T-helper 17 cell (primary cell): ENCODE measurements at places on chromosomes 6 and 20.
A peak's percentile ranks its signal among the peaks of the same experiment; 100 is the strongest.

DNA sequence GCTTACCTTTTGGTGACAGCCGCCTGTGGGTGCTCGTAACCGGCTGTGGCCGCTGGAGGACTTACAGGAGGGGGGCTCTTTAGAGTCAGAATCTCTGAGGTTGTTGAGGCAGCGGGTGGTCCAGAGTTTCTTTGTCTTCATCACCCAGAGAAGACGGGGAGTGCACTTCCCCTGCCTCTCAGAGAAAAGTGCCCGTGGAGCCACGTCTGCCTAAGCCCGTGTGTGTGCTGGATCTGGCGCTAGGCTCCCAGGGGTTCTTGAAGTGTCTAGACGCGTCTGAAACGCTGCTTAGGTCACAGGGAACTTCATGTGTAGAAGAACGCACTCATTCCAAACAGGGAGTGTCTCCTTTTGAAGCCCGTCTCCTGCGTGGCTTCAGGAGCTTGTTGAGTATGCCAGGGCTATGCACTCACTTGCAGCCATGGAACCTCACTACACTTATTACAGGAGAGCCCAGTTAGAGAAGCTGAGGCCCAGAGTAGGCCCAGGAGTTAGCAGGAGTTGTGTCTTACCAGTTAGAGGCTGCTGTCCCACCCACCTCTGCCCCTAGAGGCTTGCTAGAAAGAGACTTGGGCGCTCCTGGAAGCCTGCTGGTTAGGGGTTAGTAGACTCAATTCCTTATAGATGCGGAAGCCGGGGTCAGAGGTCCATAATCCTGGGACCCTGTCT, 1.3 kb downstream of the LSM14B start:
- H3K4me3 ChIP-seq, result peak overlapping the region; percentile 87
- DNase-seq, result no peak
- H3K27me3 ChIP-seq, result no peaks in the 10 kb centered on the region
- H3K4me1 ChIP-seq, result peaks cover 42% of the 10 kb centered on the region

- H3K36me3 ChIP-seq, result no peaks in the 10 kb centered on the region
- peaks cover 66% of the 10 kb centered on the region for H3K27me3 ChIP-seq
- H3K4me1 ChIP-seq, result peaks cover 3% of the 10 kb centered on the region
- H3K27ac ChIP-seq, result no peak overlapping the region
- H3K4me3 ChIP-seq, result no peak overlapping the region
Observed at GRCh38 chr20:23249541-23249940, 101.0 kb upstream of the NXT1 start.

GRCh38 chr6:44003345-44004061, 123.7 kb downstream of the MRPL14 start:
- H3K27ac ChIP-seq, result no peak overlapping the region
- no peaks in the 10 kb centered on the region for H3K36me3 ChIP-seq
- peaks cover 8% of the 10 kb centered on the region for H3K4me1 ChIP-seq
- H3K4me3 ChIP-seq, result no peak overlapping the region
- DNase-seq, result no peak
- H3K27me3 ChIP-seq, result peaks cover 60% of the 10 kb centered on the region

GRCh38 chr20:18837718-18838117, 24.1 kb downstream of the SCP2D1 start:
- peaks cover 25% of the 10 kb centered on the region for H3K27me3 ChIP-seq
- no peaks in the 10 kb centered on the region for H3K4me1 ChIP-seq
- no peaks in the 10 kb centered on the region for H3K36me3 ChIP-seq
- H3K27ac ChIP-seq, result no peak overlapping the region

GRCh38 chr6:28137505-28137981, 4.1 kb upstream of the ZKSCAN8 start:
- H3K27ac ChIP-seq, result peak overlapping the region; percentile 100
- peak; percentile 9 for DNase-seq
- no peaks in the 10 kb centered on the region for H3K27me3 ChIP-seq
- peaks cover 6% of the 10 kb centered on the region for H3K36me3 ChIP-seq
- peak overlapping the region; percentile 96 for H3K4me3 ChIP-seq
- peaks cover 59% of the 10 kb centered on the region for H3K4me1 ChIP-seq

DNA sequence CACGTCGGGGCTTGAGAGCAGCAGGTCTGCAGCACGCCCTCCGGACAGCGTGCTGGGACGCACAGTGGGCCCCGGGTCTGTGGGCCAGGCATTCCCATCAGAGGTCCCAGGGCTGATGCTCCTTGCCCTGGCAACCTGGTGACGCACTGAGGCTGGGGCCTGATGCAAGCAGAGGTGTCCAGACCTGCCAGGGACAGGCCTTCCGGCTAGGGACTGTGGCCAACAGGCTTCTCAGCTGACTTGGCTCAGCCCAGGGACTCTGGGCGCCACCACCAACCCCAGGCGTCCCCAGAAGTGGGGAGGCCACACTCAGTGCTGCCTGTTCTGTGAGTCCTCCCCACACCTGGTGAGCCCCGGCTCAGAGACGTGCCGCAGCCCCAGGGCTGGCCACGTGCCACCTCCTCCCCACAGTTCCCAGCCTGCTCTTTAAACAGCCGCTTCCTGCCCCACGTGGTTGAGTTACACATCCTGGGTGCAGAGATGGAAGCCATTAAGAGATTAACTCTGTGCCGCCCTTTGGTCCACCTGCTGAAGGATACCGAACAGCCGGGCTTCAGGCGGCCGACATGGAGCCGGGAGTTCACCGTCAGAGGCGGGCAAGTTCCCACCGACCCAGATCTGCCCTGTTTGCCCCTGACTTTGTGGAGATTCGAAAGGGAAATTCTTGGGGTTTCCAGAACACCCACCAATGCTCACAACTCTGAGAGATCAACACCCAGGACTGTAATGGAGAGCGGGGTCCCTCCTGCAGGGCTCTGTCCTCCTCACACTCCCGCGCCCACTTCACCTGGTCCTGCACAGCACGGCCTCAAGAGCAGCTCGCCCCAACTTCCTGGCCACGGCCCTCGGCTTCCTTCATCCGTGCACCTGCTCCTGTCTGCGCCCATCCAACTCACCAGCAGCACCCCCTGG, 37.6 kb upstream of the ZBP1 start:
- peaks cover 2% of the 10 kb centered on the region for H3K36me3 ChIP-seq
- DNase-seq, result peak; percentile 9
- no peaks in the 10 kb centered on the region for H3K27me3 ChIP-seq
- H3K4me1 ChIP-seq, result peaks cover 14% of the 10 kb centered on the region
- no peak overlapping the region for H3K4me3 ChIP-seq

DNA sequence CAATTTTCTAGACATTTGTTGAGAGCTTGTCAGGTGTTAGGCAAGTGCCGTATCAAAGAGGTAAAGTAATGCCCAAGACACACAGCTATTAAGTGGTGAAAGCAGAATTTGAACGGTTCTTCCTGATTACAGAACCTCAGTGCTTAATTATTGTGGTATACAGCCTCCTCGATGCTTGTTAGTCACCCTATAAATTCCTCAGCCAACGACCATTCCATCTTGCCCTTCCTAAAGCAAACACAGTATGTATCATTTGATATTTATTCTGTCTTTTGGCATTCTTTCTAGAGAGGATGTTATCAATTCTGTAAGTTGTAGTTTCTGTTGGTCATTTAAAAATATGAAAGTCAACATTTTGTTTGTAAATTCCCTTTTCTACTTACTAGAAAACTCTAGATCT, 297.8 kb upstream of the BMP2 start:
- no peaks in the 10 kb centered on the region for H3K36me3 ChIP-seq
- H3K4me3 ChIP-seq, result no peak overlapping the region
- no peaks in the 10 kb centered on the region for H3K4me1 ChIP-seq

- H3K27me3 ChIP-seq, result no peaks in the 10 kb centered on the region
- no peaks in the 10 kb centered on the region for H3K36me3 ChIP-seq
- no peak overlapping the region for H3K27ac ChIP-seq
- H3K4me1 ChIP-seq, result no peaks in the 10 kb centered on the region
- no peak overlapping the region for H3K4me3 ChIP-seq
Observed at GRCh38 chr6:80767808-80768207, 661.3 kb downstream of the BCKDHB start.

- DNase-seq, result no peak
- peaks cover 7% of the 10 kb centered on the region for H3K36me3 ChIP-seq
- peaks cover 34% of the 10 kb centered on the region for H3K4me1 ChIP-seq
Observed at GRCh38 chr6:109052852-109053251, 41.8 kb downstream of the SESN1 start.

- peaks cover 3% of the 10 kb centered on the region for H3K4me1 ChIP-seq
- no peak overlapping the region for H3K27ac ChIP-seq
- H3K27me3 ChIP-seq, result peaks cover 44% of the 10 kb centered on the region
- no peak for DNase-seq
- H3K36me3 ChIP-seq, result peaks cover 8% of the 10 kb centered on the region
Observed at GRCh38 chr6:32097364-32097763, 11.8 kb downstream of the TNXB start.

GRCh38 chr6:52180787-52181558, 5.2 kb upstream of the IL17A start:
- no peak for DNase-seq
- peak overlapping the region; percentile 3 for H3K4me3 ChIP-seq
- H3K27ac ChIP-seq, result no peak overlapping the region
- peaks cover 19% of the 10 kb centered on the region for H3K4me1 ChIP-seq
- H3K27me3 ChIP-seq, result peaks cover 2% of the 10 kb centered on the region
- H3K36me3 ChIP-seq, result no peaks in the 10 kb centered on the region

GRCh38 chr6:55729665-55730064, 145.7 kb downstream of the BMP5 start:
- H3K27ac ChIP-seq, result no peak overlapping the region
- H3K36me3 ChIP-seq, result no peaks in the 10 kb centered on the region
- no peak for DNase-seq
- no peak overlapping the region for H3K4me3 ChIP-seq
- no peaks in the 10 kb centered on the region for H3K27me3 ChIP-seq

DNA sequence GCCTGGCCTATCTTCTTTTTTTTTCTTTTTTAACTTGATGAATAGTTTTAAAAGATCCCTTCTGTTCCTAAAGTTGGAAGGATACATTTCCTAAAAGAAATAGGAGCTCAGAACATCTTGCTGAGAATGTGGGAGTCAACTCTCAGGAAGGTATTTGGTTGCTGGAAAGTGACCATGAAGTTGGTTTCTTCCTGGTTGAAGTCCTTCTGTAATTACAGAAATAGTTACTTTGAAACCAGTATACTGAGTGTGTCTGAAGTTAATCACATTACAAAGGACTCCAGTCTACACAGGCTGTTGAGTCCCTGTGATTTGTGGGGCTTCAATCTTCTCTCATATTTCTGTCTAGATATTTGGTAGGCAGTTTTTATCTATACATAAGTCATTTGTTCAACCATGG, 9.8 kb upstream of the PLEKHG1 start:
- no peak overlapping the region for H3K4me3 ChIP-seq
- H3K27ac ChIP-seq, result no peak overlapping the region
- H3K27me3 ChIP-seq, result peaks cover 30% of the 10 kb centered on the region

- DNase-seq, result peak; percentile 61
- H3K27ac ChIP-seq, result peak overlapping the region; percentile 75
- H3K4me1 ChIP-seq, result peaks cover 55% of the 10 kb centered on the region
- H3K4me3 ChIP-seq, result peak overlapping the region; percentile 8
Observed at GRCh38 chr6:24991810-24992467, 56.2 kb upstream of the RIPOR2 start.

DNA sequence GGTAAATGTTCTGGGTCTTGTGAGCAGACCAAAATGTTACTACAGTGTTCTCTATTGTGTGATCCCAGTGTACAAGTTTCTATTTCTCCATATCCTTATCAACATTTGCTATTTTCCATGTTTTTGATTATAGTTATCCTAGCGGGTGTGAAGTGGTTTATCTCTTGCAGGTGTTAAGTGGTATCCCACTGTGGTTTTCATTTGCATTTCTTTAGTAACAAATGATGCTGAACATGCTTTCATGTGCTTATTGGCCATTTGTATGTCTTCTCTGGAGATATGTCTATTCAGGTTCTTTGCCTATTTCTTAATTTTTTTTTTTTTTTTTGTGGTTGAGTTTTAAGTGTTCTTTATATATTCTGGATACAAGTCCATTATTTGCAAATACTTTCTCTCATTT, 35.5 kb downstream of the NSFL1C start:
- no peak for DNase-seq
- no peaks in the 10 kb centered on the region for H3K36me3 ChIP-seq
- H3K4me1 ChIP-seq, result peaks cover 22% of the 10 kb centered on the region
- H3K27ac ChIP-seq, result no peak overlapping the region

DNA sequence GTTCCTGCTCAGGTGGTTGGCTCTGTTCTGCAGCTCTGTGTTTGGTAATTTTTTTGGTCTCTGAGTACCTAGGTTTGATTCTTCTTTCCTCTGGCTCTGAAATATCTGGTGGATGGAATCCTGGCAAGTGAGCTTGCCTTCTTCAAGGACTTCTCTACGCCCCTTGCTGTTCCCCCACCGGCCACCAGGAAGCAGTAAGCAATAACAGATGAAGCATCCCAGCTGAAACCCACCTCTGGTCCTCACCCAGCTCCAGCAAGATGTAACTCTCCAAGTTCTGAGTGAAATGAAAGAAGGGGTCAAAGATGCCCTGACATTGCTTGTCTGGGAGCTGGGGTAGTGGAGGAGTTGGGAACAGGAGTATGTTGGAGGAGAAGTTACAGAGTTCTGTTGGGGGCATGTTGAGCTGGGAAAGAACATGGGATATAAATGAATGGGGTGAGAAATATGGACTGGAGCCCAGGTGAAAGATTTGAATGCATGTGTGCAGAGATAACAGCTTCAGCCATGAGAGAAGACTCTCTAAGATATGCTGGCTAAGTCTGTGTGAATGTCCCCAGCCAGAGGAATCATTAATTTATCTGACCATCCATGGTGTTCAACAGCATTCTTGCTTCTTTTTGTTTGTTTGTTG, 51.3 kb upstream of the GLP1R start:
- no peak overlapping the region for H3K4me3 ChIP-seq
- peaks cover 4% of the 10 kb centered on the region for H3K4me1 ChIP-seq
- no peak overlapping the region for H3K27ac ChIP-seq
- DNase-seq, result no peak
- peaks cover 74% of the 10 kb centered on the region for H3K27me3 ChIP-seq
- peaks cover 9% of the 10 kb centered on the region for H3K36me3 ChIP-seq

DNA sequence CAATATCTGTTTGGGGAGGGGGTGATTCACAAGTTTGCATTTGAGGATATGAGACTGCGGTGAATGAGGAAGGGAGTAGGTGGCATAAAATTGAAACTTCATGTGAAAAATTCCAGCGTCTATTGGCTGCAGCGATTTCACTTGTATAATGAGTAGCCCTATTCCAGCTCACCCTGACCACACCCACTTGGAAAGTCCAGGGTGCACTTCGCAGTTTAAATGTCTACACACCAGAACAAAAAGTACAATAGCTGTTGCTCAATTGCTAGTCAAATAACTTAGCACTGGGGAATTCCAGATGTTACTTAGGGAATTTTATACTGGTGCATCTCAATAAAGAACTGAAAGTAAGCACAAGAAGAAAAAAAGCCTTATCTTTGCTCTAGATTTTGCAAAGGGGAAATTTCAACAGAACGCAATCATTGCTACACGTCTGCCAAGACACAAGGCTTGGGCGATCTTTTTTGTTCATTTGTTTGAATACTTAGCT, 6.3 kb downstream of the TNFAIP3 start:
- H3K27ac ChIP-seq, result peak overlapping the region; percentile 96
- H3K4me1 ChIP-seq, result peaks cover 73% of the 10 kb centered on the region
- peak; percentile 47 for DNase-seq
- H3K36me3 ChIP-seq, result peaks cover 32% of the 10 kb centered on the region
